ENCODE measurements at places on chromosomes 7 and 10.

- peak; percentile 46 for DNase-seq
Observed at GRCh38 chr7:30800785-30801252, 29.6 kb downstream of the MINDY4 start.

GRCh38 chr7:4715410-4715776, 33.3 kb downstream of the FOXK1 start:
- no peak for DNase-seq

GRCh38 chr10:28171468-28172222, 131.2 kb downstream of the MPP7 start:
- DNase-seq: no peak

DNA sequence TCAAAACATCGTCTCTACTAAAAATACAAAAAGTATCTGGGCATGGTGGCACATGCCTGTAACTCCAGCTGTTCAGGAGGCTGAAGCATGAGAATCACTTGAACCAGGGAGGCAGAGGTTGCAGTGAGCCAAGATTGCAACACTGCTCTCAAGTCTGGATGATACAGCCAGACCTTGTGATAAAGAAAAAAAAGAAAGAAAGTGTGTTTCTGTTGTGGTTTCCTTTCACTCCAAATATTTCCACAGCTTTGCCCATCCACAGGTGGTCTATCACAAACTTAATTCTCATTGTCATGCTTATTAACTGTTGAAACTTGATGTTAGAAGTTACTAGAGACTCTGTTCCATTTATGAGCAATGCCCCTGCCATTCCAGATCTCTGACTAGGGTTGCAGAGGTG, 316.0 kb upstream of the SEMA3C start:
- no peak for DNase-seq

DNA sequence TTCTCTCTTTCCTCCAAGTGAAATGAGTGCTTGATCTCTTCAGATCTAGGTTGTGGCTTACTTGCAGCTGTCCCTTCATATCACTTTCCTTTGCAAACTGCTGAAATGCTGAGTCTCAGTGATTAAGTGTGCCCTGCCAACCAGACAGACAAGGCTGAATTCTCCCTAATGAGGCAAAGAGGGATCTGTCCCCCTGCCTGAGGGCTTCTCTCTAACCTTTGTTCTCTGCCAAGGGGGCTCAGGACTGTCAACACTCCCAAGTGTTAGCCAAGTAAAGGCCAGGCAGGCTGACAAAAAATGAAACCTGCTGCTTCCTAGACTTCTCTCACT, at the start of gene MSS51:
MSS51 (minus strand) TSS at position 24 of the 330 bp plus-strand sequence. CDS start 5,277 bp downstream, outside the sequence.
- DNase-seq: no peak

- DNase-seq: no peak
Observed at GRCh38 chr10:28541717-28542365, 8.9 kb downstream of the WAC start.

DNA sequence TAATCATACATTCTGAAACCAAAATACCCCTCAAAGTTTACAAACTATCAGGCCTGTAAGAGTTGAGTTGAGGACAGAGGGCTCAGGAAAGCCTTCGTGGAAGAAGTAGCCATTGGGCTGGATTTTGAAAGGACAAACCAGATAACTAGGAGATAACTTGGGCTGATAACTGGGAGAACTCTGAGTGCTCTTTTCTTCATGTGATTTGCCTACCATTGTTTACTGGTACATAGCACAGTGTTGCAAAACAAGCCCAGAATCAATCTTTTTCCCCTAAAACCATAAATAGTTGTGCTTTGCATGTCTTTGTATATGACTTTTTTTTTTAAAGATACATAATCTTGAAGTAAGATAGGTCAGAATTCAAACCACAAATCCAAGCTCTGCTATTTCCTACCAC, 106.7 kb upstream of the ITGB1 start:
- DNase-seq: no peak

GRCh38 chr10:92131275-92131820, 159.5 kb downstream of the CPEB3 start:
- DNase-seq: no peak

GRCh38 chr7:94178230-94178629, 174.1 kb upstream of the BET1 start:
- no peak for DNase-seq

DNA sequence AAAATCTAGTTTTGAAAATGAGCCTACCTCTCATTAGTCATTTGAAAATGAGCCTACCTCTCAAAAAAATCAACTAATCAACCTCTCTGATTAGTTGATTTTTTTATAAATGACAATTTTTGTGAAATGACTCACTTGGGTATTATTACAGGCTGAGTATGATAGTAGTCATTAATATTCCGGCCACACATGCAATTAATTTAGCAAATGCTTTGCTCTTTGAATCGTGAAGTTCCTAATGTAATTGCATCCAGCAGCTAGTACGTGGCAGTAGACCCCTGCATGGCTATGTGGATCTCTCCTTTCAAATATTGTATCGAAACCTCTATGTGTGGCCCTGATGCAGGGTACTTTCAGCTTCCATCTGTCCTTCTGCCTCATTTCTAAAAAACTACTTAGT, 245.9 kb upstream of the PHYHIPL start:
- DNase-seq: no peak

GRCh38 chr10:52814506-52814905, 41.9 kb upstream of the MBL2 start:
- DNase-seq: no peak

DNA sequence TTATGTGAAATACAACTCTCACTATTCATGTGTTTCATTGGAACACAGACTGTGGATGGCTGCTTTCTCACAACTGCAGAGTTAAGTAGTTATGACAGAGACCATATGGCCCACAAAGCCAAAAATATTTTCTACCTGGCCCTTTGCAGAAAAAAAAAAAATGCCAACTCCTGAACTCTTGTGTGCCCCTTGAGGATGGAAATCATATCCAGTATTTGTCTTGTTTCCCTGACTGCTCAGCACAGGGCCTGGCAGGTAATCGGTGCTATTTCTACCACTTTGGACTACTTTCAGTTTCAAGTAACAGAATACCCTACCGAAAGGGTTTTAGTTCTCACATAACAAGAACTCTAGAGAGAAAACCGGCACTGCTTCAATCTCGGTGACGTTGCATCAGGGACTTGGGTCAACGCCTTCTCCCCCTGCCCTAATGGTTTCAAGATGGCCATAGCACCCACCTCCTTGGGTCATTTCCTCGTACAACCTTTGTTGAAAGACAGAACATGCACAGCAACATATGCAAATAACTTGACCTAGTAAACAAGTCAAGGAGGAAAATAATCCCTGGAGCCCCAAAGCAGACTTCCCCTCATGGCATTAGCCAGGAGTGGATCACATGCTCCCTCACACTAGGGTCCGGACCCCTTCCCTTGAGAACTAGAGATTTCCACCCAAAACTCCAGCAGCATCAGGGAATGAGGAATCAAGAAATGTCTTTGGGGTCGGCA, 11.8 kb upstream of the GPNMB start:
- DNase-seq: no peak

DNA sequence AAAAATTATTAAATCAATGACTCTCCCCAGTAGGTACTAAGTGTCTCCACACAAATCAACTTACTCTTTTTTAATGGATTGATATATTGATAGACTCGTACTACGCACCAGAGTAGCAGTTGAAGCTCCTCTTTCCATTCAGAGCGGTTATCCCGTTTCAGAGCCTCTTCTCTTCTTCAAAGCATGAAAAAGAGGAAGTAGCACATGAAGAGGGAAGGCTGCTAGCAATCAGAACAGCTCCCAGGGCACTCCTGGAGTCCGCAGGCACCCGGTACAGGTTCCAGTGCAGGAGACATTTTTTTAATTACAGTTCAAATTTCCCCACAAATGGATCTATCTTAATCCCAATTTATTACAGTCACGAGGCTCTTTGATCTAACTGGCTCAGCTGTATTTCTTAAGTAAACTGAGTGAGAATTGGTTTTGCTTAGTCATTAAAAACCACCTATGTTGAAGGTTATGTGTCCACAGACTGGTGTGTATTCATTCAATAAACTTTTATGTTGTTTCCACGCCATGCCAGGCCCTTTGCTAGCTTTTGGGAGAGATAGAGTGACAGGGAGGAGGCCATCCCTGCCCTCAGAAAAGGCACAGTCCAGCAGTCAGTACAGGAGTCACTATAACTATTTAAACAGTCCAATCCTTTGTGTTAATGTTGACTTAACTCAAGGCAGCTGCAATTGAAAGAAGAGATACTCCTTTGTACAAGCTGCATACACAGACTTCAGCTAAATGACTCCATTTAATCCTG, 32.1 kb upstream of the CALN1 start:
- no peak for DNase-seq

- no peak for DNase-seq
Observed at GRCh38 chr7:35768346-35768745, 32.5 kb upstream of the SEPTIN7 start.

DNA sequence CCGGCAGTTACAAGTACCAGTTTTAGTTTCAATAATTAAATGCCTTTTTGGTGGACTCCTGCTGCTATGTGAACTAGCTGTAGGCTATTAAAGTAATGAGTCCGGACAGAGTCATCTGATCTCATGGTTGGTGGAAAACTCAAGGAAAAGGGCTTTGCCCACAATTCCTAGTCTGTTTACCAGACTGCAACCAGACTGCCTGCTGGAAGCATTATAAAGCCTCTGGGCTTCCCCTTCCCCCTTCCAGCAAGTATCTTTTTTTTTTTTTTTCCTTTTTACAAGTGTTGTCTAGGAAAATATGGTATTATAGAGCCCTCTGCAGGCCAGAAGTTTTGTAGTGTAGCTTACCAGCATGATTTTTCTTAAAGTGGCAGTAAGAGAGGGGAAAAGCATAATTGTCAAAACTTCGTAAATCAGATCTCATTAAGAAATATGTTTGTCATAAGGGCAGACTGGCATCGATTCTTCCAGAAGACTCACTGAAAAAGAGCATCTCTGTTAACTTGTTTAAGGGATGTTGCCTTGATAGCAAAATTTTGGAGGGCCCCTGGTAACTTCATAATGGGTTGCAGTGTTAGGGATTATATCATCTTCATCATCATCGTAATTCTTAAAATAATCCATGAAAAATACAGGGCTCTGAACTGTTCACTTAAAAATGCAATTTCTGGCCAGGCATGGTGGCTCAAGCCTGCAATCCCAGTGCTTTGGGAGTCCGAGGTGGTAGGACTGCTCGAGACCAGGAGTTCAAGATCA, 181.3 kb downstream of the TAX1BP1 start:
- DNase-seq: peak; percentile 61

- DNase-seq: no peak
Observed at GRCh38 chr7:133489906-133490305, 237.0 kb downstream of the EXOC4 start.

DNA sequence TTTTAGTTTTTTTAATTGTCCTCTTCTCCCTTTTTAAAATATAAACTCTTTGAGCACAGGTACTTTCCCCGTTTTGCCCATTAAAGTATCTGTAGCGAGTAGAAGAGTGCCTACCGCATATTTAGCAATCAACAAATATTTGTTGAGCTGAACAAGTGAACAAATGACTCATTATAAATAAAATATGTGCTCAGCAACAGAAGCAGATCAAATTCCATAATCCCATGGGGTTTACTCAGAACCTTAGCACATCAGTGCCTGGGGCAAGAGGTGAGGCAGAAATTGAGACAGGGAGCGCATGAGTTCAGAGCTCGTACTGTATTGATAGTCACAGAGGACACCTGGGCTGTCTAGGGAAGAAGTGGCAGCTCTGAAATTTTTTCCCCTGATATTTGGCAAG, 161.0 kb downstream of the SEM1 start:
- peak; percentile 74 for DNase-seq

GRCh38 chr10:80502621-80503583, 34.8 kb upstream of the SH2D4B start:
- no peak for DNase-seq

DNA sequence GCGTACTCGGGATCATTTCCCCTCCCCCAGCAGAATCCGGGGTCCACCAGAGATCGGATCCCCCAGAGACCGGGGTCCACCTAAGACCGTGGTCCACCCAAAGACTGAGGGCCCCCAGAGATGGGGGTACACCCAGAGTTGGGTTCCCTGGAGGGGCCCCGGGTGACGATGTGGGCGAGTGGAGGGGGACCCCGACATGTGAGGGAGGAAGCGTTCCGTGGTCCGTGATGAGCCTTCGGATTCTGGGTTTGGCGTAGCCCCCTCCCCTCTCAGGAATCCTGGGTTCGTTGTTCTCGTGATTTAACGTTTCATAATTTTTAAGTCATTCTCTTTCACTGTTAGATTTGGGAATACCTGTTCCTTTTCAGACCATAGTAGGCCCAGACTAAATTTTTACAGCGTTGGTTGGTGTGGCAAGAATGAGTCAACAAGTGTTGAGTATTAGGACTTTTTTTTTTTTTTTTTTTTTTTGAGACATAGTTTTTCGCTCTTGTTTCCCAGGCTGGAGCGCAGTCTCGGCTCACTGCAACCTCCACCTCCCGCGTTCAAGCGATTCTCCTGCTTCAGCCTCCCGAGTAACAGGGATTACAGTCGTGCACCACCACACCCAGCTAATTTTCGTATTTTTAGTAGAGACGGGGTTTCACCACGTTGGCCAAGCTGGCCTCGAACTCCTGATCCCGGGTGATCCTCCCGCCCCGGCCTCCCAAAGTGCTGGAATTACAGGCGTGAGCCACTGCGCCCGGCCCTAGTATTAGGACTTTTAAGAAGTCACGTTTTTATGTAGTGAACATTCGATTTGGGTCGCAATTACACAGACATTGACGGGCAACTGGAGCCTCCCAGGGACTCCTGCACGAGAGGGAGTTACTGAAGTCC, 672 bp downstream of the GTPBP4 start:
- DNase-seq: no peak

- no peak for DNase-seq
Observed at GRCh38 chr10:124251317-124252065, 158.1 kb upstream of the CHST15 start.

DNA sequence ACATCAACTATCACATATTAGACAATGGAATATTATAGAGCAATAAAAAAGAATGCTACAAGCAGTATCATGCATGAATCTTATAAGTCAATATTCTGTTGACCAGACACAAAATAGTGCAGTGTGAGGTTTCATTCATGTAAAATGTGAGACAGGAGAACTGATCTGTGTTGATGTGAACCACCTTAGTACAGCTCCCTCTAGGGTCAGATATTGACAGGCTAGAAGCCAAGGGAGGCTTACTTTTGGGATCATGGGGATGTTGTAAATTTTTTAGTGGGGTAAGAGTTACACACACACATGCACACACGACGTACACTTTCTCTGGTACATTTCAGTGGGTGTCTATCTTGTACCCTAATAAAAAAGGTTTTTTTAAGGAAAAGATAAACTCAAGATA, 231.6 kb upstream of the FOXK1 start:
- DNase-seq: no peak

GRCh38 chr7:22702516-22702915, 24.5 kb upstream of the IL6 start:
- DNase-seq: no peak

- DNase-seq: no peak
Observed at GRCh38 chr10:78853864-78854263, 214.9 kb upstream of the ZMIZ1 start.

DNA sequence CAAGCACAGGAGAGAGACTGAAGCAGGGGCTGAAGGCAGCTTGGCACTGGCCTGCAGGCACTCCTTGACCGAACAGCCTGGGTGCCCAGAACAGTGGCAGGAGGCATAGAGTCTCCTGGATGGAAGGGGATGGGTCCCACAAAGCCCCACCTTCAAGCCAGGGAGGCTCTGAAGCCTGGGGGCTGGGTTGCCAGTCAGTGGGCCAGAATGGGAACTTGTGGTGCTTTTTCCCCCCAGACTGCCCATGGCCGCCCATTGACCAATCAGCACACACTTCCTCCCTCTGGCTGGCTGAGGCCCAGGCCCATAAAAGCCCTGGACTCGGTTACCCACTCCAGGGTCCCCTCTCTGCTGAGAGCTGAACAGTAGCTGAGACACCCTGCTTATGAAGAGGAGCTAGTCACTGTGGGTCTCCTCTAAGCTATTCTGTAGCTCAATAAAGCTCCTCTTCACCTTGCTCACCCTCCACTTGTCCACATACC, 109.6 kb downstream of the ELAPOR2 start:
- no peak for DNase-seq

- DNase-seq: no peak
Observed at GRCh38 chr10:124612611-124613498, 131.3 kb downstream of the FAM53B start.

All from Panc1 (cell line).